Activated T-cell treated with anti-CD3 and anti-CD28 coated beads for 4 hours (primary cell): ENCODE measurements at places on chromosomes 13 and 19.

GRCh38 chr19:3573162-3573857, 566 bp downstream of the HMG20B start:
- DNase-seq = no peak

GRCh38 chr13:109427148-109427547, 359.2 kb downstream of the IRS2 start:
- DNase-seq = no peak

- DNase-seq = no peak
These were observed 49.3 kb upstream of the EEF1AKMT1 start for GRCh38 chr13:20823071-20823470.

DNA sequence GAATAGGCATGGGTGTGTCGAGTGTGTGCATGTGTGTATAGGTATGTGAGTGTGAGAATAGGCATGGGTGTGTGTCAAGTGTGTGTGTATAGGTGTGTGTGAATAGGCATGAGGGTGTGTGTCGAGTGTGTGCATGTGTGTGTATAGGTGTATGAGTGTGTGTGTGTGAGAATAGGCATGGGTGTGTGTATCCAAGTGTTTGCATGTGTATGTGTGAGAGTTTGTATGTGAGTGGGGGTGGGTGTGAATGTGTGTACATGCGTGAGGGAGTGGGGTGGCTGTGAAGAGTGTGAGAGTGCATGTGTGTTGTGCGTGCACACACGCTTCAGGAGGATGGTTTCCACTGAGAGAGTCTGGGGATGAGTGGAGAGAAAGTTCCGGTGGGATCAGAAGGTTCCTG, 13.5 kb downstream of the EVI5L start:
- DNase-seq = no peak

- no peak for DNase-seq
These were observed 61.0 kb upstream of the ADGRE5 start for GRCh38 chr19:14320253-14320652.

- DNase-seq = no peak
These were observed 19.0 kb upstream of the S1PR4 start for GRCh38 chr19:3159565-3159964.

DNA sequence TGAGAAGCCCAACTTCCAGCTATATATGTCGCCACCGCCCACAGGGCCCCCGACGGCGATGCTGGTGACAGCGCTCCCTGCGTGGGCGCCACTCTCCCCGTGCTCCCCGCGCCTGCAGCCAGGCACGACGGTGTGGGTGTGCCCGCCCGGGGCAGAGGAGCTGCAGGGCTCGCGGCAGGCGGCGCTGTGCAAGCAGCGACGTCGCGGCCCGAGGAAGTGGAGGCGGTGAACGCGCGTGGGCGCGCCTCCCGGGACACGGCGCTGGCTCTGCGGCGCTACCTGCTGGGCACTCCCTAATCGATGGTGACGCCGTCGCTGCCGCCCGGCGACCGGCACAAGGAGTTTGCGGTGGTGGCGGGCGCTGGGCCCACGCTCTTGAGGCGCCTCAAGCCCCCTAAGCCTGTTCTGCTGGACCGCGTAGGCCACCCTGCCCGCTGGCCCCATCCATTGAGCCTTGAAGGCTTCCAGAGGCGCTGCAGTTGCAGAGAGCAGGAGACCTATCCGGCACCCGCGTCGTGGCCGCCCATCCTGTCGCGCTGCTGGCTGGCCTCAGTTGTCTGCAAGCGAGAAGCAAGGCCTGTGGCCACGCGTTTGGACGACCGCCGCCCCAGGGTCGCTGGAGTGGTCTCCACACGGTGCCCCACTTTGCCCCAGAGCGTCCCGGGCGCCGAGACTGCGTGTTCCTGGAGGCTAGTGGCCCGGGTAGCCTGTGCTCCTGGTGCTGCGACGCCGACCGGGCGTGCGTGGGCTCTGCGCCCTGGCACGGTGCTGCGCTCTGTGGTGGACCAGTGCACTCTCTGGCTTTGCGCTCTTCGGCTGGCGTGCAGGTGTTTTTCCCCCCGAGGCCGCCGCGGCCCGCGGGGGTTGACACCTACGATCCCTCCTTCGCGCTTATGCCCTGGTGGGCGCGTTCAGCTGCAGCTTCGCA, 23.1 kb downstream of the LRFN3 start:
- peak; percentile 84 for DNase-seq

DNA sequence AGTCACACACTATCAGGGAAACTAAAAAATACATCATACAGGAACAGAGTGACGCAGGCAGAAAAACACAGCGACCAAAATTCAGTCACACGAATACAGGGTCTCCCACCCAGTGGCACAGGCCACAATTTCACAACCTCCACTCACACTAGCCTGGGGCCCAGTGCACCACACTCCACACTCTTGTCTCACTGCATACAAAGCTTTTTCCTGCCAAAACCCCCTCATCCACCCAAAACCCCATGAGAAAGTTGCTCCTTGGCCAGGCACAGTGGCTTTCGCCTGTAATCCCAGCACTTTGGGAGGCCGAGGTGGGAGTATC, 1.2 kb downstream of the S1PR5 start:
- DNase-seq = no peak

GRCh38 chr19:45245334-45245787, at the start of gene EXOC3L2:
EXOC3L2 (minus strand) TSS chr19:45245407; CDS start chr19:45239045, 6,362 bp downstream.
- DNase-seq = no peak

GRCh38 chr19:18417250-18418028, 1.8 kb upstream of the SSBP4 start:
- DNase-seq = no peak

GRCh38 chr13:26377038-26377437, 123.1 kb downstream of the CDK8 start:
- DNase-seq = no peak

DNA sequence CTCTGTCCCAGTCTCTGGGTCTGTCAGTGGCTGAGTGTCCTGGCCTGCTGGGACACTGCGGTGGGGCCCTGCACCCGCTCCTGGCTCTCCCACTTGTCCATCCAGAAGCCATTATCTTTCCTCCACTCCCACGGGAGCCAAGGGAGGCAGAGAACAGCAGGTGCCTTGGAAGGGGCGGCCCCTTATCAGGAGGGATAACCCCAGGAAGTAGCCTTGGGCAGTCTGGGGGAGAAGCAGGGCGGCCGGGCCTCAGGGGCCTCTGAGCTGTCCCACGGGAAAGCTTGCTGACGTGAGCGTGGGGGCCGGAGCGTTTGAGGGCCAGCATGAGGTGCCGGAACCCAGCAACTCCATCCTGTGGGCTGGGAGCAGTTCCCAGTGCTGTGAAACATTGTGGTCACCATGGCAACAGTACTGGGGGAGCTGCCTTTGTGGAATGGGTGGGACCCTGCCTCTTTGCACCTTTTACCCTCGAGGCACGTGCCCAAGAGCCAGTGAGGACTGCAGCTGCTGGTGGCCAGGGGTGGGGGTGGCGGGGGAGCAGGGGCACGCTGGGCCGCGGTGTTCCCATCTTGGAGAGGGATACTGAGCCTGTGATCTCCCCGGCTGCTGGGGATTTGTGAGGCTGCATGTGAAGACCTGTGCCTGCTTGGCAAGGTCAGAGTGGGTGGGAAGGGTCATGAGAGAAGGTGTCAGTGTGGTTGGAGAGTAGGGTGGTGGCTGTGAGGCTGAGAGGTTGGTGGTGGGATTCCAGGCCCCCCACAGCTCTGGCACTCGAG, 20.9 kb downstream of the KLHL26 start:
- no peak for DNase-seq

GRCh38 chr19:32864318-32865007, 5.1 kb downstream of the SLC7A9 start:
- DNase-seq = no peak

GRCh38 chr13:67769063-67769986, 539.2 kb upstream of the PCDH9 start:
- no peak for DNase-seq

- no peak for DNase-seq
These were observed 24.9 kb downstream of the MPND start for GRCh38 chr19:4368128-4368820.

GRCh38 chr13:44368062-44368591, 5.5 kb upstream of the SERP2 start:
- no peak for DNase-seq

DNA sequence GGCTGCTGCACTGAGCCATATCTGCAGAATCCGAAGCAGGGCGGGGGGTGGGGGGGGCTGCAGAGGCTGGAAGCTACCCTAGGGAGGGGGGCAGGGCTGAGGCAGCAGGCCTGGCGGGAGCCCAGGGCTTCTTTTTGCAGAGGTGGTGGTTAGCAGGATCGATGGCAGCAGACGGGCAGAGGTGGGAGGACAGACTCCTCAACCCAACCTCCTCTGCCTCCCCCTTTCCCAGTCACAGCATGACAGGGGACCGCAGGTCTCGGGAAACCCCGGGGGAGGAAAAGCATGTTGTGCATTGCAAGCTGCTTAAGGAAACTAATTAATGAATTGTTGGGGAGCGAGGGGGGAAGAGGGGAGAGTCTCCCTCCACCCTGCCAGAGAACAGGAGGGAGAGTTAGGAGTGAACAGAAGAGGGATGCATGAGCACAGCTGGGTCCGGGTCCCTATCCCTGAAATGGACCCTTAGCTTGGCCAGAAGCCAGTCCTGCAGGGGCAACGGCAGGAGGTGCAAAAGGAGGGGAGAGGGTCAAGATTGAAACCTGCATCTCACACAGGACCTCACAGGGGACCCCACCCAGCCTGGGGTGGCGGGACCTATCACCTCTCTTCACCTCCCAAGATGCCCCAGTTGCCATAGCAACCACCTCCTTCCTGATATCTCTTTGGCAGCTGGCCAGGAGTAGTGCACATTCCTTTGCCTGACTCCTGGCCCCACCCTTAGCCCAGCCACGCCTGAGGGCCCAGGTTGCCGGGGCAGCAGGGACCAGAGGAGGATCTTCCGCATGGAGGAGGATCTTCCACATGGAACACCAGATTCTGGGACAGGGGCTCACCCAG, 1.8 kb downstream of the FXYD7 start:
- DNase-seq = no peak

DNA sequence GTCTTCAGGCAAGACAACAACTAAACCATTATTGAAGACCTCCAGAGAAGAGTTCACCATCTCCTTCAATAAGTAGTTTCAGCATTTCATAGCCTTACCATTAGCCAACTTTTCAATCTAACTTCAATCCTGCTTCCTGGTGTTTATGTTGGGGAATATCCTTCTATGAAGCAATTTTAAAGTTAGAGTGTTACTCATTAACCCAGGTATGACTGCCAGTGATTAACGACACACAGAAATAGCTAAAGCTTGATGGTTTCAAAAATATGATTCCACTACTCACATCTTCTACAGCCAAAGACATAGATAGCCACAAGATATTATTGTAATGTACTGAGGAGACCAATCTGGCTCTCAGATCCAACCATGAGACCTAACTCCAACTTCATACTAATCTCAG, 403.2 kb downstream of the EFNB2 start:
- no peak for DNase-seq

DNA sequence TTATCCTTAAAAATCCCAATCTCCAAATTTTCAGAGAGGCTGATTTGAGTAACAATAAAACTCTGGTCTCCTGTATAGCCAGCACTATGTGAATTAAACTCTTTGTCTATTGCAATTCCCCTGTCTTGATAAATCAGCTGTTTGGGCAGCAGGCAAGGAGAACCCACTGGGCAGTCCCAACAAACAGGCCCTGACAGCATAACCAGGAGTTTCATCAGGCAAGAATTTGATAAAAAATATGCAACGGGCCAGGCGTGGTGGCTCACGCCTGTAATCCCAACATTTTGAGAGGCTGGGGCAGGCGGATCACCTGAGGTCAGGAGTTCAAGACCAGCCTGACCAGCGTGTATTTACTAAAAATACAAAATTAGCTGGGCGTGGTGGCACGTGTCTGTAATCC, 42.1 kb downstream of the STK24 start:
- no peak for DNase-seq

DNA sequence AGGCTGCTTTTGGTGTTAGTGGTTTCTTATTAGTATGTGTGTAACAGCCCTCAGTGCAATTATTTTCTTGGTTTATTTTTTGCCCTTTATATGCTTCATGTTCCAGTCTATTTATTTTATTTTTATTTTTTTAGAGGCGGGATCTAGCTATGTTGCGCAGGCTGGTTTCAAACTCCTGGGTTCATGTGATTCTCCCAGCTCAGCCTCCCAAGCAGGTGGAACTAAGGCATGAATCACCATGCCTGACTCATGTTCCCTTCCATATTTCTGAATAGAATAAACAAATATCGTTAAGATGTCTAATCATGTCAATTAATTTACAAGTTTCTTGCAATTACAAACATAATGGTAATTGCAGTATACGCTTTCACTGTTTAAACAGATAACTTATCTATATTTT, 11.7 kb downstream of the SKA3 start:
- no peak for DNase-seq

- no peak for DNase-seq
These were observed 50.7 kb upstream of the USP29 start for GRCh38 chr19:57068921-57069697.

GRCh38 chr13:33189470-33189869, 96.1 kb downstream of the STARD13 start:
- DNase-seq = no peak

- no peak for DNase-seq
These were observed 5.0 kb upstream of the ADM5 start for GRCh38 chr19:49684251-49684982.

DNA sequence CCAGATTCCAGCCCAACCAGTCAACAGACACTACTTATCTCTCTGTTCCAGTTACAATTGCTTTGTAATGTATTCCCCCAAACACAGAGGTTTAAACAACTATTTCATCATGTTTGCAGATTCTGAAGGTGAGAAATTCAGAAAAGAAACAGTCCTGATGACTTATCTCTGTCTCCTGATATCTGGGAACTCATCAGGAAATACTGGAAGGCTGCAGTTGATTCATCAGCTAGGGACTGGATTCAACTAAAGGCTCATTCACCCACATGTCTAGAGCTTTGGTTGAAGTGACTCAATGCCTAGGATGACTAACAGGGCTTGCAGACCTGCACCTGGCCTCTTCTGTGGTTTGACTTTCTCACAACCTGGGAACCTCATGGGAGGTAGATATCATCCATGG, 56.6 kb upstream of the GPC6 start:
- no peak for DNase-seq

DNA sequence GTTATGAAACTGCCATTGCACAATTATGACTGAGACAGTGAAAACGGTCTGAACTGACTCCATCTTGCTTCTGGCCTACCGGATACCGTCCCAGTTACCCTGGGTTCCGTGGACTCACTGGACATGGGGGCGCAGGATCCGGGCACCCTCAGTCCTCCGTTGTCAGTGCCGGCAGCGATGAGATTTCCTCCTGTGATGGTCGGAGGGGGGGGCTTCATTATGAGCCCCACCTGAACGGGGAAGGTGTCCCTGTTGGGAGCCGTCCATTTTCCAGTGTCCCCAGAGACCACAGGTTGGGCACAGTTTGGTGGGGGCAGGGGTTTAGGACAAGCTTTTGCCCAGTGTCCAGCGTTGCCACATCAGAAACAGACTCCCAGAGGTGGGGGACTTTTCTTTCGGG, 23.4 kb downstream of the TMEM255B start:
- no peak for DNase-seq

- DNase-seq = no peak
These were observed 69.6 kb upstream of the PCDH9 start for GRCh38 chr13:67299751-67300150.

DNA sequence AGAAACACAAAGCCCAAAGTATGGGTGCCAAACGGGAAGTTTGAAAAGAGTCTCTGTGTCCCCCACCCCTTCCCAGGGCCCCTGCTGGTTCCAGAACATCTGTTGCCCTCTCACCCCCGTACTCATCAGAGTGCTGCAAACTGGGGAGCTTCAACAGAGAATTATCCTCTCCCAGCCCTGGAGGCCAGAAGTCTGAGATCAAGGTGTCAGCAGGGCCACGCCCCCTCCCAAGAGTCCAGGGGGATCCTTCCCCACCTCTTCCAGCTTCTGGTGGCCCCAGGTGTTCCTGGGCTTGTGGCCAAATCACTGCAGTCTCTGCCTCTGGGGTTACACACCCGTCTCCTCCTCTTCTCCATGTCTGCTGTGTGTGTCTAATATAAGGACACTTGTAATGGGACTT, 183.4 kb downstream of the PTPRS start:
- DNase-seq = no peak
